MCF 10A (cell line): ENCODE measurements at places on chromosomes 7 and 10.

DNA sequence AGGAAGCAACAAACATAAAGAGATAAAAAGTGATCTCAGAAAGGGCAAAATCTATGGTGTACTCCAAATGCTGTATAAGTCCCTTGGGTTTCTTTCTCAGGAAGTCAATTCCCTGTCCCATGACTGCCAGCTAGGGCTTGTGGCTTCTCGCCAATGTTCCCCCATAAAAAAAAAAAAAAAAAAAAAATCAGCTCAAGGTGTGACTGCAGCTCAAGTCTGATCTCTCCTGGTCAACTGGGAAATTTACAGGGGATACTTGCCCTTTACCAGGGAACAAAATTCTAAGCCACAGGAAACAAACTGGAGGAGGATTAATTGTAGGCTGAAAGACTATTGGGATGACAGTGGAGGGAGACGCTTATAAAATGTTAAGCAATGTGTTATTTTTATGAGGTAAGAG is 76.0 kb downstream of the PCGF5 start:
- DNase-seq: peak; percentile 44

DNA sequence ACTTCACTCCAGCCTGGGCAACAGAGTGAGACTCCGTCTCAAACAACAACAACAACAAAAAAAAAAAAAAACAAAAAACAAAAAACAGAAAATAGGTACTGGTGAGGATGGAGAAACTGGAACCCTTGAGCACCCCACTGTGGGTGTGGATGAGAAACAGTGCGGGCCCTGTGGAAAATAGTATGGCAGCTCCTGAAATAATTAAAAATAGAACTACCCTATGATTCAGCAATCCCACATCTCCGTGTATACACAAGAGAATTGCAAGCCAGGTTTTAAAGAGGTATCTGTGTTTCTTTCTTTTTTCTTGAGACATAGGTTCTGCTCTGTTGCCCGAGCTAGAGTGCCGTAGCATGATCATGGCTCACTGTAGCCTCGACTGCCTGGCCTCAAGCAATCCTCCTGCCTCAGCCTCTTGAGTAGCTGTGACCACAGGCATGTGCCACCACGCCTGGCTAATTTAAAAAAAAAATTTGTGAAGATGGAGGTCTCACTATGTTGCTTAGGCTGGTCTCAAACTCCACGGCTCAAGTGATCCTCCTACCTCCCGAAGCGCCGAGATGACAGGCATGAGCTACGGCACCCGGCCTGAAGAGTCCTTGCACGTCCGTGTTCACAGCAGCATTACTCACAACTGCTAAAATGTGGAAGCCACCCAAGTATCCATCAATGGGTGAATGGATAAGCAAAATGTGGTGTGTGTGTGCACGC is 39.5 kb downstream of the EBF3 start:
- DNase-seq: no peak

- peak; percentile 76 for DNase-seq
These were observed 160.0 kb downstream of the SLIT1 start for GRCh38 chr10:97025613-97026242.

GRCh38 chr10:63208986-63209385 is 75.9 kb downstream of the NRBF2 start:
- peak; percentile 13 for DNase-seq

GRCh38 chr10:113019096-113019495 is 69.0 kb downstream of the TCF7L2 start:
- no peak for DNase-seq

DNA sequence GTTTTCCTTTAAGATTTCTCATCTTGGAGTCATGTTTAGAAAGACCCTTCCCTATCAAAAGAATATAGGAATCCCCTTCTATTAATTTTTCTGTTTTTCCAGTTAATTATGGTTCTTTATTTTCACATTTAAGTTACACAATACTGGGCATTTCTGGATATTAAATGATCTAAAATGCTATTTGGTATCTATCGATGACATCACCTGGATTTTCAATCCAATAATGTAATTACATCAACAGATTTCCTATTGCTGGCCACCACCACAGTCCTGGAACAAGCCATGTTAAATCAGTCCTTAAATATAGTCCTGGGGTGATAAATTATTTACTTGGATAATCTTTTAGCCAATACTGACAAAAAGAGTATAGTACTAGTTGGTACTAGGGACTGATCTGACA is 48.0 kb downstream of the PUS7 start:
- DNase-seq: no peak

- DNase-seq: no peak
These were observed 3.9 kb downstream of the RBM17 start for GRCh38 chr10:6092731-6093130.

GRCh38 chr10:76398043-76398710 is 966.8 kb downstream of the LRMDA start:
- DNase-seq: no peak
